ENCODE measurements at places on chromosomes 4 and X.

- DNase-seq = no peak
Observed at GRCh38 chr4:152360045-152360410, 175.9 kb downstream of the FBXW7 start.

DNA sequence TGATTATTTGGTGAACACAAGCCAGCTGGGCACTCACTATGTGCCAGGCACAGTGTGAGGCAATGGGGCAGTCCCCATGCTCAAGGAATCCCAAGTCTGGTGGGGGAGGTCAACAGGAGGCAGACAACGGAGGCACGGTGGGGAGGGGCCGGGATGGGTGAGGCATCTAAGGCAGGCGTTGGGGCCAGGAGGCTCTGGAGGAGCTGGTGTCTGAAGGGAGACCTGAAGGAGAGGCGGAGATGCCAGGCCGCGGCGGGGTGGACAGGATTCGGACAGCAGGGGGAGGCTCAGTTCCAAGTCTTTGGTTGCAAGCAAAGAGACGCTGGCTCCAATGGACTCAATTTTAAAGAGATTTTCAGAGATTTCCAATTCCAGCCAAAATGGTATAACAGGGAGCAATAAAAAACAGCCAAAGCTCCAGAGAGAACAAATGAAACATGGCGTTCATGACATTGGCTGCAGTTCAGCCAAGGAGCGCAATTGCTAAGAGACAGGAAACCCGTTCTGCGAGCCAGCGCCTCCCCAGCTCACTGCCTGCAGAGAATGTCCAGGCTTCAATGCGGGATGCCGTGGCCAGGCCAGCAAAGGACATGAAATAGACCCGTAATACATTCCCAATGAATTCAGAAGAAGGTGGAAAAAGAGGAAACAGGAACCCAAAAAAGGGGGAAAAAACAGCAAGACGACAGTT is 105.2 kb upstream of the LRPAP1 start:
- no peak for DNase-seq

DNA sequence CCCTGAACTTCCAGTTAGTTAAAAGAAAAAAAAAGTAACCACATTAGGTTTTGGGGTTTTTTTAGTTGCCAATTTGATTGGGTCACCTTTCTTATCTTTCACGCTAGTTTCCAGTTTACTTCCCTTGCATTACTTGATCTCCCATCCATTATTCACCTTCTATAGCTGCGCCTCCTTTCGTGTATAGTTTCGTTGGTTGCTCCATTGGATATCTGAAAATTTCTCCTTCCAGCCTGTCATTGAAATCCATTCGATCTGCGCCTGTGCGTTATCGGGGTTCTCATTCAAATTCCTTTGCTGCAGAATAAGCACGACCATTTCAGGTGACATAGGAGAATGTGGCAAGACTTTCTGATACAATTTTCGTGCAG is 764 bp downstream of the TRAPPC11 start:
- no peak for DNase-seq

DNA sequence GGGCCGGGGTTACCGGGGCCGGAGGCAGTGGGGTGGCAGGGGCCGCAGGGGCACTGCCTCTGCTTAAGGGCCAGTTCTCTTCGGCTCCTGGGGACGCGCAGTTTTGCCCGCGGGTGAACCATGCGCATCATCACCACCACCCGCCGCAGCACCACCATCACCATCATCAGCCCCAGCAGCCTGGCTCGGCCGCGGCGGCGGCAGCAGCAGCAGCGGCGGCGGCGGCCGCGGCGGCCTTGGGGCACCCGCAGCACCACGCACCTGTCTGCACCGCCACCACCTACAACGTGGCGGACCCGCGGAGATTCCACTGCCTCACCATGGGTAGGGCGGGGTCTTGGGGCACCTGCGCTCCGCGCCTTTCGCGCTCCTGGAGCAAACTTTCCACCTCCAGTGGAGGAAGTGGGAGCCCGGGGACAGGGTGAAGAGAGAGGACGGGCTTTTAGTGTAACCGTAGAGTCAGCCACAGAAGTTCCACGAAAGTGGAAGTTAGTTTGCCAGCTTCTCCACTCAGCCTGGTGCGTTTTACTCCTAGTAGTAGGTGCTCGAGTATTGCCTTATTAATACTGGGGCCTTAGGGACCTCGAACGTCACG is 729 bp downstream of the GSX2 start:
- no peak for DNase-seq

- DNase-seq = no peak
Observed at GRCh38 chr4:42624551-42624950, 32.4 kb downstream of the ATP8A1 start.

- DNase-seq = no peak
Observed at GRCh38 chrX:10702031-10702430, 81.6 kb upstream of the MID1 start.

DNA sequence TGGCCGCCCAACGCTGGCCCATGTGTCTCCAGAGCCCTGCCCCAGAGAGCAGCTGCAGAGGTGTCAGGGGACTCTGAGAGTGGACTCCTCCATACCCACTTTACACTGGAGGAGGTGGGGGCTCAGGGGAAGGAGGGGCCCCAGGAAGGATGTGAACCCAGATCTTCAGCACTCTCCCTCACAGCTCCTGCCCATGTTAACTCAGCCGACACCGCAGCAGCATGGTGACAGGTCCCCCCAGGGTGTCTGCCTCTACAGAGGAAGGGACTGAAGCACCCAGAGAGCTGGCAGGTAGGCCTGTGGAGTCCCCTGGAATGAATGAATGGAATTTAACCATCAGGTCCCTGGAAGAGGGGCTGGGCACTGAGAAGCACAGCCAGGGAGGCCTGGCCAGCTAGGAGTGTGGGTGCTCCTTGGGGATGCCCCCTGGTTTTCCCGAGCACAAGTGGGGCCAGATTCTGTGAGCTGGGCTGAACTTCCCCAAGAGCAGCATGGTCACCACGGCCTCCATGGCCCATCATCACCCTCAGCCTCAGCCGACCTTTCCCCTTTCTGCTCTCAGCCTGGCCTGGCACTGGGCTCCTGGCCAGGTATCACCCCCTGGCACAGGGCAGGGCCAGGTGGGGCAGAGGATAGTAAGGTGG is 21.9 kb downstream of the SH3BP2 start:
- peak; percentile 45 for DNase-seq

- DNase-seq = no peak
Observed at GRCh38 chr4:173793937-173794510, 264.0 kb upstream of the HAND2 start.

GRCh38 chr4:1458581-1458980 is 52.3 kb upstream of the NKX1-1 start:
- no peak for DNase-seq

- DNase-seq = no peak
Observed at GRCh38 chrX:17741123-17741511, 3.8 kb downstream of the SCML1 start.

DNA sequence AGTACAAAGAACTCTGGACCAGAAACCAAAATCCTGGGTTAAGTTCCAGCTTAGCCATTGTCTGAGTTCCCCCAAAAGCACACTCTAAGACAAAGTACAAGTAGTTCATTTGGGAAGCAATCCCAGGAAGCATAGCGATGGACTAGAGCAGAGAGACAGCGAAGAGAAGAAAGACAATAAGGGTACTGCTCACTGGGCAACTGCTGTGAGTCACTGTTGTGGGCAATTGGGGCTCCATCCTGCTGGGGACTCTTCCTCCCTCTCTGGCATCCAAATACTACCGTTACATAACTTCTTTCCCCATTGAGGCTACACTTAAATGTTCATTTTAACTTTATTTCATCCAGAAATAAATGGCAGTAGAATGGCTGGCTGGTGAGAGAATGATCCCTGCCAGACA is 14.1 kb downstream of the SRPX start:
- DNase-seq = no peak

DNA sequence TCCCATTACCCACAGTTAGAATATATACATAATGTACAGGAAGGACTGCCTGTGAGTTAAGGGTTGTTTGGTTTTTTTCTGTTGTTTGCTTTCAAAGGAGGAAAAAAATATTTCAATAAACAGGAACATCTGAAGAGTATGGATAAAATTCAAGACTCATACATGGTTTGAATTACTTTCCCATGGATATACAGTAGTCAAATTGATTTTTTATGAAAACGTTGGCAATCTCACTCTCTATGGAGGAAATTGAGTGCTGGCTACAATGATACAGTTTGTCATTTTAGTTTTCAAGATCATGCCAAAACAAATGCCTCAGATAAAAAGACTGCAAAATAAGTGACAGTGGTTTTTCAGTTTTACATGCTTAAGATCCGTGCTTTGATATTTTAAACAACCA is 116.6 kb downstream of the SH3RF1 start:
- no peak for DNase-seq

GRCh38 chrX:97842468-97843199 is 958.9 kb downstream of the RPA4 start:
- DNase-seq = no peak

GRCh38 chr4:77819404-77819842 is 255 bp upstream of the CNOT6L start:
- no peak for DNase-seq

DNA sequence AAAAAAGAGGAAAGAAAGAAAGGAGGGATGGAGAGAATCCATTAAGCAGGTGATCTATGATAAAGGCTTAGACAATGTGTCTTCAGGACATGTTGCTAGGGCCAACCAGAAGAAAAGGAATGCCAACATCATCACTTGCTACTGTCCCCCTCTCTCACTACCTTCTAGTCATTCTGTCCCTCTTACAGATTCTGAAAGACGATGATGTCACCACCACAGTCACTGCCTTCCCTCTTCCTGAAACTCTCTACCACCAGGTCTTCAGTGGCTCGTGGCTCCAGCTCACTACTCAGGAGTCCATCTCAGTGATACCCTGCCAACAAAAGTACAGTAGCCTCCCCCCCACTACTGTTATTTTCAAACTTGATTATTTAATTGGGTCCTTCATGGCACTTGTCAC is 64.0 kb downstream of the KCNIP4 start:
- DNase-seq = no peak

GRCh38 chrX:39911278-39911897 is 186.4 kb downstream of the BCOR start:
- DNase-seq = no peak

DNA sequence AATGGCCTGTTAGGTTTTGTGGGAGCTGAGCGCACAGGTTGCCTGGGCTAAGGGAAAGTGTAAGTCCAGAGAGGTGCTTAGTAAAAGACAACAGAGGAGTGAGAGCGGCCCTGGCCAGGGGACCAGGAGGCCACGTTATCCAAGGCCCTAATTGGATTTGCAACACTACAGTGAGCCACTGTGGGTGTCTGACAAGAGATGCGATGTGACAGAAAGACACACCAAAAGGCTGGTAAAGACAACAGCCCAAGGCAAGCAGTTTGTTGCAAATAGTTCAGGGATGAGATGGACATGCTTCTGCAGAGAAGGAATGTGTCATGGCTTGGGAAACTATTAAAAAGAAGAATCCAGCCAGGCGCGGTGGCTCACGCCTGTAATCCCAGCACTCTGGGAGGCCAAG is 162.7 kb upstream of the KIT start:
- DNase-seq = no peak

DNA sequence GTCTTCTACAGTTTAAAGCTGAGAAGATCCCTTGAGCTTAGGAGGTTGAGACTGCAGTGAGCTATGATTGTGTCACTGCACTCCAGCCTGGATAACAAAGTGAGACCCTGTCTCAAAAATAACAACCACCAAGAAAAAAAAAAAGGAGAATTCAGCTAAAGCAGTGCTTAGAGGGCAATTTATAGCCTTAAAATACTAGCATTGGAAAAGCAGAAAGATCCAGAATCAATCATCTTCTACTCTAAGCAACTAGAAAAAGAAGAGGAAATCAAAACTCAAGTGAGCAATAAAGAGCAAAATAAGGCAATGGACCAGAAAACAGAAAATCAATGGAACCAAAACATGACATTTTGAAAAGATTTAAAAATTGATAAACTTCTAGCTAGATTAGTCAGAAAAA is 639 bp upstream of the PI4K2B start:
- no peak for DNase-seq

- DNase-seq = no peak
Observed at GRCh38 chr4:3875466-3875865, 109.3 kb downstream of the ADRA2C start.

DNA sequence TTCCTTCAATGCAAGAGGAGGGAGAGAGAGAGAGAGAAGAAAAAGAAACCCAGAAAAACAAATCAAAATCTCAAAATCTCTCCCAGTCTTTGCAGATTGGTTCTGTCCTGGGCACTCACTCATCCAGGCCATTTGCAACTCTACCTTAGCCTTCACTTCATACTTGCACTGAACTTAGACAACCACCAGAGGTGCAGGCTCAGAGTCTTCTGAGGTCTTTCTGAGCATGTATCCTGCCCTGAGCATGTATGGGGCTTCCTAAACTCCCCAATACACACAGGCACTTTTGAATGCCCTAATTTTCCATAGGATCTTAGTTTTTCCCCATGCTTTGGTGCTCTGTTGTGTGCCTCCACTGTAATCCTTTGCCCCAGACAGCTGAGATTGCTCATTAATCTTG is 2.9 kb downstream of the CFI start:
- no peak for DNase-seq

DNA sequence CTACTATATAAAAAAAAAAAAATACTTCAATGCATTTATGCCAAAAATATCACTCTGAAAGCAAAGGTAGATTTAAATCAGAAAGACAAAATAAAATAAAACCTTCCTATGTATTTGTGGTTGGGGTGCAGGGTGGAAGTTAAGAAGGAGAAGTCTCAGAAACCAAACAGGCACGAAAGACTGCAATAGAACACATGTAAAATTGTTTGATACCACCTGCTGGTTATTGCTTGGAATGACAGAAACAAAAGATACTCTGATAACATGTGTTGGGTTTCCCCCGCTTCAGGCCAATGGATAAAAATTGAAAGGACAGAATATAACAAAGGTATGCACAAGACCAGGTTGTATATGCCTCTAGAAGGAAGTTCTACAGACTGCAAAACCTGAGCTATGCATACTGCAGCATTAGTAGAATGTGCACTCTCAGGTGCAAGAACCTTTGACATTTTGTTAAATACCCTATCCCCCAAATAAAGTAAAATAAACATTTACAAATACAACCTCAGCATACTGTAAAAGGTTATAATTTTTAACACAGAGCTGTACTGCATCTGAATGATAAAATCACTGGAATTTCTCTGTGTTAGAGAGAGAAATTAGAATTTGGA is 118.8 kb downstream of the GABRA2 start:
- DNase-seq = no peak

DNA sequence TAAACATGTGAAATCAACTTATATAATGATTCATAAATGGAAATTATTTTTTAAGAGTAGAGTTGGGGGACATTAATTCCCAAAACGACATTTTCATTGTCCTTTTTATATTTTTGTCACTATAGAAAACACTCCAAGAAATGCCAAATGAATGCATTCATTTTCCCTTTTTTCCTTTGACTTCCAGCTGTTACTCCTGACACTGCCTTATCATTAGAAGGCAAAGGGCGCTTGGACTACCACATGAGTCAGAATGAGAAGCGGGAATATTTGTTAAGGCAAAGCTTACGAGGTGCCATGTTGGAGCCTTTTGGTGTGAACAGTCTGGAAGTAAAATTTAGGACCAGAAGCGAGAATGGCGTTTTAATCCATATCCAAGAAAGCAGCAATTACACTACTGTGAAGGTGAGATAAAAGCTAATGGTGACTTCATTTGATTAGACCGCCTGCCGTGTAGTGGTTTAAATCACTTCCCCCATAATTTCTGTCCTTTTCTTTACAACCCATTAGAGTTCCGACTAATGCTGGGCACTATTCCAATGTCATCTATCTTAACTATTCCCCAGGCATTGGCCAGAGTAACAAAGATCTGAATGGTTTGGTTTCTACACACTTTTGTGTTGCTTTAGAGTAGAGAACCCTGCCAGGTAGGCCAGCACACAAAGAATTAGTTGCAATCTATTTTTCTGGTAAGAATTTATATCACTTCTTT is 166.7 kb downstream of the FAT4 start:
- DNase-seq = no peak
